Upper lobe of right lung (tissue), 1 donor: ENCODE measurements at places on chromosomes 11 and 22. TPM values are rescaled to one million over a fixed set of nuclear protein-coding genes. Genes with fewer than 3 reads are reported as not detected.

The ZNF215 gene
- 2.4 TPM for total RNA-seq

The FGF3 gene
- not detected for total RNA-seq

The CCDC73 gene
- not detected for total RNA-seq

DNA sequence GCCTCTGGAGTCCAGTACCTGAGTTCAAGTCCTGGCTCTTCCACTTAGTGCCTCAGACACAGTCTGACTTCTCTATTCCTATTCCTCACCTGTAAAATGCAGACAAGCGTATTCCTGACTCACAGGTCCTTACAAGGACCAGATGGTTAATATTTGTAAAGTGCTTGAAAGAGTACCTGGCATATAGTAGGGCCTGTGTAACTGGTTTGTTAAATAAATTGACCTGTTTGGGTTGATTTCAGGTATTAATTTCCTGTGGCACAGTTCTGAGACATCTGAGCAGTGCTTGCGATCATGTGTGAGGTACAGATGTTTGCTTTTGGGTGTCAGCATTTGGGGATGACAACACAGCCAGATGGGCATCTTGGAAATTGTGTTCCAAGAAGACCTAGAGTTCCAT is 127.5 kb downstream of the APIP start:
- H3K36me3 ChIP-seq = no peaks in the 10 kb centered on the region
- H3K27ac ChIP-seq = no peak overlapping the region
- DNase-seq = no peak
- H3K4me3 ChIP-seq = no peak overlapping the region
- no peaks in the 10 kb centered on the region for H3K4me1 ChIP-seq

DNA sequence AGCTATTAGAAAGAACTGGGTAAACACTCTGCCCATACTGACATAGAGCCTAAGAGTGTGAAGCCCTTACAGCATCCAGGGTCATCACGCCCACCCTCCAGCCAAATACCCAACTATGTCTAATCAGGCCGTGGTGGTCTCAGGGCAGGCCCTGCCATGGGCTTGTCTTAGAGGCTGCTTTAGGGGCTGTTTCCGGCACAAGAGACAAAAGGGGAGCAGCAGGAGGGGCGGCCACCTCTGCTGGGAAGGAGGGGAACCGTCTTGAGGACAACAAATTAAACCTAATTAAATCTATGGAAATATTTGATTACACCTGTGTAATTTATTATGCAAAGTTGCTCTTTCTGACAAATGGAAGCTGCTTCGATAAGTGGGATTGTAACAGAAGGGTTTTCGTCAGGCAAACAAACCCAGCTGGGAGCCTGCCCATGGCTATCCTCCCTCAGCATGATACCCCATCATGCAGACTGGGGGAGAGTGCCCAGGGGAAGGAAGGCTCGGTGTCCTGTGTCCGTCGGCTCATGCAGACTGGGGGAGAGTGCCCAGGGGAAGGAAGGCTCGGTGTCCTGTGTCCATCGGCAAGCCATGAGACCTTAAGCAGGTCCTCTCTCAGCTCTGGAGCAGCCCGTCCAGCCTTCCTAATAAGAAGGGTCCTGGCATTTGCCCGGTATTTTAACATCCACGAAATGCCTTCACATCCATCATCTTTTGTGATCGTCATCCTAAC is 163.6 kb upstream of the B3GAT1 start:
- no peak for DNase-seq
- peaks cover 19% of the 10 kb centered on the region for H3K27me3 ChIP-seq
- no peaks in the 10 kb centered on the region for H3K36me3 ChIP-seq
- no peaks in the 10 kb centered on the region for H3K4me1 ChIP-seq

- DNase-seq = no peak
- H3K4me1 ChIP-seq = peaks cover 64% of the 10 kb centered on the region
- peak overlapping the region; percentile 47 for H3K27ac ChIP-seq
- H3K4me3 ChIP-seq = no peak overlapping the region
- H3K36me3 ChIP-seq = peaks cover 11% of the 10 kb centered on the region
Measured at GRCh38 chr11:75307058-75307457, 44.4 kb downstream of the ARRB1 start.

GRCh38 chr11:111260811-111261210 is 15.3 kb downstream of the POU2AF2 start:
- no peak for DNase-seq
- no peak overlapping the region for H3K4me3 ChIP-seq
- no peaks in the 10 kb centered on the region for H3K36me3 ChIP-seq
- H3K27me3 ChIP-seq = no peaks in the 10 kb centered on the region
- H3K4me1 ChIP-seq = no peaks in the 10 kb centered on the region
- no peak overlapping the region for H3K27ac ChIP-seq

DNA sequence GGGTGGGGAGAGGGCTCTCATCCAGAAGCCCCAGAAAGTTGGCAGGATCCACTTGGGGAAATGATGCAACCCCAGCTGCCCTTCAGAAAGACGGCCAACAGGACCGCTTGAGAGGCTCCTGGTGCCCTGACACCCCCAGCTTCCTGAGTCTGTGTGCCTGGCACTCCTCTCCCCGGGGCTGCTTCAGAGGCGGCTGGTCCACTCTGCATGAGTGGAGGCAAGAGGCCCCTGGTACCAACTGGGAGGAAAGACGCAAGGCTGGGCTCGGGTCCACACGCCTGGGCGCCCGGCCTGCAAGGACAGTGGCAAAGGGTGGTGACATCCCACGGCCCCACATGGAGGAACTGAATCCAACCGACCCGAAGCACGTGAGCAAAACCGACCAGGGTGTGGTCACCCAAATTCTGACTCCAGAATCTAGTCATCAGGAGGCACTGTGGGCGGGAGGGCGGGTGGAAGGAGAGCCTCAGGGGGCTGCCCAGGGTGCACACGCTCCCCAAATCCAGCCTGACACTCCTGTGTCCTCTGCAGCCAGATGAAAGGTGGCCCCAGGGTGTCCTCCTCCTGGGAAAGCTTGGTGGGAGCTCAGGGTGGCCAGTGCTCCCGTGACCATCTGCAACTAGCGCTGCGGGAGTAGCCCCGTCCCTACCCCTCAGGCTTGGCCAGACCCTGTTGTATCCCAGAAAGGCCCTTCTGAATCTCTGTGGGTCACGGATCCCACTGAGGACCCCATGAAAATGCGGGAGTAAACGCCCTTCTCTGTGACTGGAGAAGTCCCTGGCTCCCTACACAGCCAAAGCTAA is 3.7 kb downstream of the RNH1 start:
- peak overlapping the region; percentile 87 for H3K27ac ChIP-seq
- DNase-seq = peak; percentile 87
- peaks cover 38% of the 10 kb centered on the region for H3K36me3 ChIP-seq

- no peaks in the 10 kb centered on the region for H3K36me3 ChIP-seq
- no peak for DNase-seq
- H3K27me3 ChIP-seq = no peaks in the 10 kb centered on the region
Measured at GRCh38 chr11:103536335-103536722, 427.1 kb downstream of the DYNC2H1 start.

GRCh38 chr11:63855975-63856374 is 17.1 kb downstream of the MARK2 start:
- H3K4me1 ChIP-seq = peaks cover 32% of the 10 kb centered on the region
- no peak overlapping the region for H3K27ac ChIP-seq
- H3K27me3 ChIP-seq = no peaks in the 10 kb centered on the region
- H3K4me3 ChIP-seq = no peak overlapping the region
- no peak for DNase-seq
- peaks cover 8% of the 10 kb centered on the region for H3K36me3 ChIP-seq
